ENCODE measurements at places on chromosomes 2 and 18.
A peak's percentile ranks its signal among the peaks of the same experiment; 100 is the strongest.

- no peak for DNase-seq
Measured at GRCh38 chr18:26406324-26406723, 142.0 kb downstream of the KCTD1 start.

DNA sequence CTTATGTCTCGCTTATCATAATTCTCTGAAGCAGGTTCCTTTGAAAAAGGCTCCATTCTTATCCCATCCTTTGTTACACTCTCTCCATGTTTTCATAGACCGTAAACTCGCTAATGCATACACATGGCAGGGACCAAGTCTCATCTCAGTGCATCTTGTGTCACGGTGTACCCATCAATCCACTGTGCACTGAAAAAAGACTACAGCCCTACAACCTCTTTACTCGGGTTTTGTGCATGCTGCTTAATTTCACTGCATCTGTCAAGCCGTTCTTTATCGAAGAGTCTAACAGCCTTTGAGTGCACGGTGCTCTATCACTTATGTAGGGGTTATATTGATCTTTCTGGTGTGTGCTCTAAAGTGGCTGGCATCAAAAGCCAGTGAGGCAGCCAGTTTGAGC, 302.9 kb upstream of the ERBB4 start:
- DNase-seq, result no peak

DNA sequence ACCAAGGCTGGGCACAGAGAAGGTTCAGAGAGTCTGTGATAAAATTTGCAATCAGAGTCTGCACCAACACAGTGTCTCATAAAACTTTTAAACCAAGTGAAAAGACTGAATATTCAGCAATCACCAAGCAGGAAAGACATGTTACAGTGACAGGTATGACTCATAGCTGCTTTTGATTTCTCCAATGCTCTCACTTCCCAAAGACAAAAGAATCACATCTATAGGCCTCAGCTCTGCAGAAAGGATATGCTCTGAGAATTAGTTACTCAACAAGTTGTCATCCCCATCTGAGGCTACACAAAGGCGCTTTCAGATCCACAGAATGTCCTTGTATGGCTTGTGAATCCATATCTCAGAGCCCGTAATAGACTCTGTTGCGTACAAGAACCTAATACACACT, 92.5 kb downstream of the KCNF1 start:
- no peak for DNase-seq

- DNase-seq, result no peak
Measured at GRCh38 chr2:66030553-66030952, 404.4 kb upstream of the MEIS1 start.

DNA sequence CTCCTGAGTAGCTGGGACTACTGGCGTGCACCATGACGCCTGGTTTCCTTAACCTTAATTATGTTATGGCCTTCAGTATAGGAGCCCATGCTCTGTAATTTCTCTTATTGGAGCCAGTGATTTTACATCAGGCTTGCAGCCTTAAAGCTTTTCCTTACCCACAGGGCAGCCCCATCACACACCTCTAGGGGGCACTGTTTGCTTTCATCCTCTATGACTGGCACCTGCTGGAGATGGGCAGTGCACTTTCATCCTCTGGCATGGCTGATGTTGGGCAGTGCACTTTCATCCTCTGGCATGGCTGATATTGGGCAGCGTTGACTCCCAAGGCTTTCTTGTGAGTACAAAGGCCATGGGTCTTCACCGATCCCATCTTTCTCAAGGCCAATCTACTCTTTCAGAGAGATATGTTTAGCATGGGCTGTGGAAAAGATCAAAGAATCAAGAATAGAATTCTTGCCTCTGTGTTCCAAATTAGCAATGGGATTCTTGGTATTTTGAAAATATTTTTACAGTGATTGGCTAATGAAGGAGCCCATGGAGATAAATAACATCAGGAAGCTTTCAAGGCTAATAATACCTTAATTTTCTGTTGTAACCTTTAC, 80.7 kb upstream of the MEX3C start:
- peak; percentile 15 for DNase-seq

- DNase-seq, result no peak
Measured at GRCh38 chr2:192634557-192634956, 439.8 kb upstream of the TMEFF2 start.

- DNase-seq, result no peak
Measured at GRCh38 chr2:25270061-25270460, 71.7 kb downstream of the DNMT3A start.

- DNase-seq, result no peak
Measured at GRCh38 chr2:239179851-239180371, 220.9 kb downstream of the HDAC4 start.

DNA sequence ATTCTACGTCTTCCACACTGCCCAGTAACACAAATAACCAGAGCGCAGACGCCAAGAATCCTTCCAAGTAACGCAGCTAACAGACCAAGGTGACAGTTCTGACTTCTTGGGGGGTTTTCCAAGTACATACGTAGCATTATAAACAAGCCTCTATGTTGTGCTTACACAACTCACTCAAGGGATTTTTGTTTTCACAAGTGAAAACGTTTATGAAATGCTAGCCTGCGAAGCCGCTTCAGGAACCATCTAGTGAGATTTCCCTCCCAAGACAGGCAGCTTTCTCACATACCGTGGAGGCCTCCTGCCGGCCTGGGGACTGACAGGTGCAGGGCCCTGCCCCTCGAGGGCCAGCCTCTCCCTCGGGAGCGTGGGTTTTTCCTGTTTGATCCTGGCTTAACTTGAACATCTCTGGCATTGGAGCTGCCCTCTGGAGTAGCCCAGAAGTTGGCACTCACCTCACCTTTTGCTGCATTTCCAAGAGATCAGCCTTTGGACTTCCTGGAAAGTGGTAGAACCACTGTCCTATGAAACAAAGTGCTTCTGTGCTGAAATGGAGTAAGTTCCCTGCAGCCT, 151.1 kb downstream of the MBP start:
- no peak for DNase-seq

DNA sequence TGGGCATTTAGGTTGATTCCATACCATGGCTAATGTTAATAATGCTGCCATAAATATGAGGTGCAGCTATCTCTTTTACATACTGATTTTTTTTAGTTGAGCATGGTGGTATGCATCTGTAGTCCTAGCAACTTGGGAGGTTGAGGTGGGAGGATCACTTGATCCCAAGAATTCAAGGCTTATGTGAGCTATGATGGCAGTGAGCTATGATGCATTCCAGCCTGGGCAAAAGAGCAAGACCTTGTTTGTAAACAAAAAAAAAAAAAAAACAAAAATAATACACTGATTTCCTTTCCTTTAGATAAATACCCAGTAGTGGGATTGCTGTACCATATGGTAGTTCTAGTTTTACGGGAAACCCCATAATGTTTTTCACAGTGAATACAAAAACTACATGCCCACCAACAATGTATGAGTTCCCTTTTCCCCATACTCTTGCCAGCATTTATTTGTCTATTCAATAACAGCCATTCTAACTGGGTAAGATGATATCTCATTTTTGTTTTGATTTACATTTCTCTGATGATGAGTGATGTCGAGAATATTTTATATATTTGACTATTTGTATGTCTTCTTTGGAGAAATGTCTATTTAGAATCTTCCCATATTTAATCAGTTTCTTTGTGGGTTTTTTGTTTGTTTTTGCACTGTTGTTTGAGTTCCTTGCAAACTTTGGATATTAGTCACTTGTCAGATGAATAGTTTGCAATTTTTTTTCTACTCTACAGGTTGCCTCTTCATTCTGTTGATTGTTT, 281.0 kb upstream of the KYNU start:
- no peak for DNase-seq

- no peak for DNase-seq
Measured at GRCh38 chr2:231012463-231012862, 16.5 kb downstream of the SPATA3 start.

DNA sequence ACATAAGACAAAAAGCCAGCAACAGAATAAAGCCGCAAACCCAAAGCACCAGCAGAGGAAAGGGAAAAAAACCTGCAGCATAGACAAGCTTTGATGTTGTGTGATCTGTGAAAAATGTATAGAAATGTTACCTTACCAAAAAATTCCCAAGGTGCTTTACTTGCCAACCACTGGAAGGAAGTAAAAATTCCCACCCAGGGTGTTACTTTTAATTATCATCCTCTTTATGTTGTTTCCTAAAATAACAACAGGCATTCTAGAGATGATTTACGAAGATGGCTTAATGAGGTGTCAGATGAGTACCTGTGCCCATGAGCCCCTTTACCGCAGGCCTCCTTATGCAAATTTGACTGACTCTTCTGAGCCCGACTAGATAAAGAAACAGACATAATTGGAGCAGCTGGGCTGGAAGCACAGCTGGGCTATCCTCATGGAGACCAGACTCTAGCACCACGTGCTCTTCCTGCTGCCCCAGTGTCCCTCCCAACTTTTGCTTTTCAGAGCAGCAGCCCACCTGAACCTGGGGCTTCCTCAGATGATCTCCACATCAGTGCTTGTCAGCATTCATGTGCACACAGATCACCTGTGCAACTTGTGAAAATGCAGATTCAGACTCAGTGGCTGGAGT, 41.5 kb downstream of the SRSF7 start:
- peak; percentile 67 for DNase-seq

DNA sequence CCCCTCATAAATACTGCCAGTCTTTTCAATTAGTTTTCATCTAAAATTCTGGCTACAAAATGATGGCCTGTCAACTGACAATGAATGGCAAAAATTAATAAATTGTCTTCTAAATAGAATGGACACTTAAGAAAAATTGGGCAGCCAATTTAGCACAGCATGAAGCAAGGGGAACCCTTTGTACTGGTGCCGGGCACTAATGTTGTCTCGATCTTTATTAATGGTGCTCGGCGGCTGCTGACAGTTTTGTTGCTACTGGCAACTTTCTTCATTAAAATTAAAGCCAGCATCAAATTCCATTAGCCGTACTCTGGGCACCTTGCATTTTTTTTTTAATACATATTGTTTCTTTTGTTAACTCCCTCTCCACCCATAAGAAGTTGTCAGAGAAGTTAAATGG, 309.3 kb downstream of the GBX2 start:
- no peak for DNase-seq

DNA sequence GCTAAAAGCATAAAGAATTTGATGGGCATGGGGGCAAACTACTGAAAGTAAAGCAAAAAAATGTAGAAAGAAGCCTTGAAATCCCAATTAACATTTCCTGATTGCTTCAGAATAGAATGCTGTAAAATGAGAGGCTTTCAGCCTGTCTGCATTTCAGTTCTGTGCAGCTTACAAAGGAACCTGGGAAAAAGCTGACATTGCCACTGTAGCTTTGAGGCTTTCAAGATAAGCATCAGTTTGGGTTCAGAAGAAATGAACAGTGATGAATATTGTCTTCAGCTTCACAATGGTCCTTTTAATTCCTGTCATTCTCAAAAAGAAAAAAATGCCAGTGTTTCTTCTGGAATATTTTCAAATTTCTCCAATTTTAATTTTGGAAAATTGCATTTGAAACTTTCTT, 242.7 kb downstream of the LRRTM1 start:
- DNase-seq, result no peak

GRCh38 chr2:147709655-147710054, 135.2 kb upstream of the ACVR2A start:
- DNase-seq, result no peak

GRCh38 chr2:136052369-136053362, 65.3 kb downstream of the CXCR4 start:
- peak; percentile 64 for DNase-seq

DNA sequence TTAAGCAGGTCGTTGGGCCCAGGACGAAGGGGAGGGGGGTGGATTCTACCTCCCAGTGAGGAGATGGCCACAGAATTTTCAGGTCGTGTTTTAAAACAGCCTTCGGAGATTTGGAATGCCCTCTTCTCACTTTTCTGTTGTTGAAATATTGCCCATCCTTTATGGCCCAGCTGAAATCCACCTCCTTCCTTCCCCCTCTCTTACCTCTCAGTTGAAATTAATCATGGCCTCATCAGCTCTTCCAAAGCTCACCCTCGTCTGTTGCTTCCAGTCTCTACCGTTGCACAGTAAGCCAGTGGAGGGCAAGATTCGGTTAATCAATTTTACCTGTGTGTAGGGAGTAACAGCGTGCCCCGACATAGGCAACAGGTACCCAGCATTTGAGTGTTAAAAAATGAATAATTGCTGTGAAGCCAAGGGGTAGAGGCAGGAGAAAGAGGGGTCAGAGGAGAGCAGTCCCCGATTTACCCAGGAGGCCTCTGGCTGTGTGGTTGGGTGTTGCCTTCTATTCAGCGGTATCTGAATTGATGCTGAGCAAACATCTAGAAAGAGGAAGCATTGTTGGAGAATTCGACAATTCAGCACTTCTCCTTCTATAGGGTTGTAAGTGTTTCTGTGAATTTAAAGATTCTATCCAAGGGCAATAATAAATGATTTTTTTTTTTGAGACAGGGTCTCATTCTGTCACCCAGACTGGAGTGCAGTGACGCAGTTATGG, 8.6 kb upstream of the PDIA6 start:
- no peak for DNase-seq

GRCh38 chr18:22136395-22136794, 33.0 kb upstream of the GATA6 start:
- no peak for DNase-seq

DNA sequence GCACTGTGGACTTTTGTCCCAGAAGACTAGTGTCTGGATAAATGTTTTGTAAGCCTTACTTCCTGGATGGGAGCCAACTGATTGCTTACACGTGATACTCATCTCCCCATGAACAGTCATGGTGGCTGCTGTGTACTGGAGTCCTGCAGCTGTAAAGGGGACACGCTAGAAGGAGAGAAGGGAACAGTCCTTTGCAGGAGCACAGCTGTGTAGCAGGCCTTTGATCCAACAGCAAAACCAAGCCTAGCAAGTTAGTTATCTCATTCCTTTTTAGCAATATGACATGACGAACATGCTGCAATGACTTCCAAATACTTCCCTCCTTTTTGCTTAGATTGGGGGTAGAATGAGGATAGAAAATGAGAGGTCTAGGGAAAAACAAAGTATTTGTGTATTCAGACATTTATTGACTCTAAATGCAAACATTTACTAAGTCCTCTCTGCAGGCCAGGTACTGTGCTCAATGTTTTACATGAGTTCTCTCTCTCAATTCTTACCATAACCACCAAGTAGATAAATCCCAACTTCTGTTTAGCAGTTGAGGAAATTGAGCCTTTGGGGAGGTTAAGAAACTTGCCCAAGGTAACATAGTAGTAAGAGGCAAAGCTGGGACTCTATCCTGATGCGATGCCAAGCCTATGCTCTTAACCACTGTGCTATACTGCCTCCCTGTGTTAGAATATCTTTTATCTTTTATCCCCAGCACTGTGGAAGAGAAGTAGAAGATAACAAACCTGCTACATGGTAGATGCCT, 55.4 kb upstream of the CD28 start:
- peak; percentile 20 for DNase-seq
